DMS53 (cell line): ENCODE measurements at places on chromosomes 3 and 15.
A peak's percentile ranks its signal among the peaks of the same experiment; 100 is the strongest.

DNA sequence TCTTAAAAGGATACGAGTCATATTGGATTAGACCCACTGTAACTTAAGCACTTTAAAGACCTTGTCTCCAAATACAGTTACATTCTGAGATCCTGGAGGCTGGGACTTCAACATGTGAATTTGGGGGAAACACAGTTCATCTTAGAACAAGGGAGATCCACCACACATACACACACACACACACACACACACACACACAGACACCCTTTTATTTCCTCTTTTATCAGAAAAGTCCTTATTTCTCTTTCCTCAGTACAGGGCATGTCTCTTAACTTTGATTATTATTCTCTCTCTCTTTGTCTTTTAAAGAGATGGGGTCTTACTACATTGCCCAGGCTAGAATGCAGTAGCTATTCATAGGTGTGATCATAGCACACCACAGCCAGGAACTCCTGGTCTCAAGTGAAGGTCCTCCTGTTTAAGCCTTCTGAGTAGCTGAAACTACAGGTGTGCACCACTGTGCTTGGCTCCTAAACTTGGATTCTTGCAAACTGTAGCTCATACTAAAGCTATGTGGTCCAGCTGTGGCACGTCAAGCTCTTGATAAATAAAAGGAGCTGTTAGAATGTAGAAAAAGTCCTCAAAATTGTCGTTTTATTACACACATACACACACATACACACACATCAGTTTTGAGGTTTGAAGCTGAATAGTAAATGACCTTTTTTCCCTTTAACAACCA, 7.4 kb downstream of the GOLM2 start:
- DNase-seq = no peak

GRCh38 chr15:62711691-62712454, 330.7 kb upstream of the TPM1 start:
- no peak for DNase-seq

GRCh38 chr3:50466177-50466576, 37.3 kb downstream of the CACNA2D2 start:
- DNase-seq = no peak

GRCh38 chr3:112555535-112556170, 6.1 kb downstream of the ATG3 start:
- DNase-seq = no peak

- DNase-seq = peak; percentile 24
Observed at GRCh38 chr15:51830276-51830806, 888 bp downstream of the TMOD3 start.

- DNase-seq = no peak
Observed at GRCh38 chr15:67882487-67883233, 42.8 kb upstream of the RNU6-1 start.

- no peak for DNase-seq
Observed at GRCh38 chr3:183984127-183984740, 33.5 kb downstream of the ABCC5 start.

GRCh38 chr3:99954914-99955644, 137.4 kb downstream of the CMSS1 start:
- DNase-seq = no peak

DNA sequence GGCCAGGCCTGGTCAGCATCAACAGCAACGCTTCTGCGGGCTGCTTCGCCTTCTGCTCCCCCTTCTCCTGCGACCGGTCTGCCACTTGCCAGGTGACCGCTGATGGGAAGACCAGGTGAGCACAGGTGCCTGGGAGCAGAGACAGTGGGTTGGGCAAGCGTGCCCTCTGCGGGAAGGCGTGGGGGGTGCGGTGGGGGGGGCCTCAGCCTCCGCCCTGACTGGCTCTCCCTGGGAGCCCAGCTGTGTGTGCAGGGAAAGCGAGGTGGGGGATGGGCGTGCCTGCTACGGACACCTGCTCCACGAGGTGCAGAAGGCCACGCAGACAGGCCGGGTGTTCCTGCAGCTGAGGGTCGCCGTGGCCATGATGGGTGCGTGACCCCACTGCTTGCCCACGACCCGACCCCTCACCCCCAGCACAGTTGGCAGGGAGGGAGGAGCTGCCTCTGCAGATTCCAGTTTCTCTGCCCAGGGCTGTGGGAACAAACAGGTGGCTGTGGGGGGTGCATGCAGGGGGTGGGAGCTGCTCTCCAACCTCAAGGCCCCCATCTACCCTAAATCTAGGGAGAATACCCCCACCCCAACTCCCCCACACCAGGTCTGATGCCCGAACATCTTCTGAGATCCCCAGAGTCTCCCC, 8.8 kb downstream of the STAB1 start:
- peak; percentile 62 for DNase-seq

DNA sequence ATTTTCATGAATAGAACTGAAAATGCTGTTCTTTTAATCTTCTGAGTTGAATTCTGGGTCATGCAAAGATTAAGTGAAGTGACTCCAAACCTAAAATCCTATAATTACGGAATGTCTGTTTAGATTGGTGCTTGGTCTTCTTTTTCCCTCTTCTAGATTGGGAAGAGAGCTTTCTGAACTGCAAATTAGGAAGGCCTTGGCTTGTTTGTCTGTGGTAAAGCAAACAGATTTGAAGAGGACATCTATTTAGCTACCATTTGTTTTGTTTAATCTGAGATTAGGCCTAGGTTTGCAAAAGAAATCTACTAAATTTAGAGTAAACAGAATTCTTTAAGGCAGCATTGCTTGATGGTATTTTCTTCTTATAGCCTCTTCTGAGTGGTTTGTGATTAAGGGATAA, 23.5 kb downstream of the PAQR9 start:
- peak; percentile 67 for DNase-seq

- DNase-seq = peak; percentile 56
Observed at GRCh38 chr3:181326637-181327223, 337.2 kb upstream of the DNAJC19 start.

- peak; percentile 91 for DNase-seq
Observed at GRCh38 chr3:194070634-194071409, 65.1 kb upstream of the HES1 start.

DNA sequence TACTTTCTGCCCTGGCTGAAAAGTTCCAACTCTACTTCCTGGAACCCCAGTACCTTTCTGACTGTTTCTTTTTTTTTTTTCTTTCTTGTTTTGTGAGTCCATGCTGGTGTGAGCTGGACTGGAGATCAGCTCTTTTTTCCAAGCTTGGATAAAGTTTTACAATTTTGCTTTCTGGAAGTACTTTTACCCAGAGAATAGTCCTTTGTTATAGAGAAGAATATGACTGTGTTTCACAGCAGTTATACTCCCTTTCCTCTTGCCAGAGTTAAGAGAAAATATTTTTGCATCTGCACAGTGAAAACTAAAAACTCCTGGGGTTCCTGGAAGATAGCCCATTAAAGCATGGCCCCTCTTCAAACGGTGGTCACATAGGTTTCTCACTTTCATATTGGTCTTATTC, 1100.6 kb downstream of the OTOL1 start:
- DNase-seq = no peak

DNA sequence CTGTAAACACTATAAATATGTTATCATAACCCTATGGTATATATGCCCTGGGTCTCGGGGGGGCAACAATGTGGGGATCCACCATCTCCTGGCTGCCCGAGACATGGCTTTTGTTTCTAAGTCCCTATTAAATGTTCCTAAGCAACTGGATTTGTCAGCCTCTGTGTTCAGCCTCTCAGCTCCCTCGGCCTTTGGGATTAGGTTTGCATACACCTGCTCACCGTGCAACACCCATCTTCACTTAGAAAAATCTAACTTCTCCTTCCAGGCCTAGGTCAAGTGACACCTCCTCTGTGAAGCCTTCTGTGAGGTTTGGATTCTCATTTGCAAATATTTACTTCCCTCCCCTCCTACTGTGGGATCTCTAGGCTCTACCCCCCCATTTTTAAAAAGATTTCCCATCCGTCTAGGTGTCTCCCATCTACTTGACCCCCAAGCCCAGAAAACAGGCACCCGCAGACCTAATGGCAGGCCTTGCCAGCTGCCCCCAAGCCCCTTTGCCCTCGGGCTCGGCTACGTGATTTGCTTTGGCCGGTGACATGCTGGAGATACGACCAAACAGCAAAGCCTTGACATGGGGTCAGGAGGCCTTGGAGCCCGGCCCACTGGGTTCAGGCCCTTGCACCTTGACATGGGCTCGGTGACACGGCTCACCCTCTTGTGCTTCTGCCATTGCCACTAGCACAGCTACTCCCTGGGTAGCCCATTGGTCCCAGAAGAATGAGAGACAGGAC, 66.0 kb upstream of the BLM start:
- no peak for DNase-seq

DNA sequence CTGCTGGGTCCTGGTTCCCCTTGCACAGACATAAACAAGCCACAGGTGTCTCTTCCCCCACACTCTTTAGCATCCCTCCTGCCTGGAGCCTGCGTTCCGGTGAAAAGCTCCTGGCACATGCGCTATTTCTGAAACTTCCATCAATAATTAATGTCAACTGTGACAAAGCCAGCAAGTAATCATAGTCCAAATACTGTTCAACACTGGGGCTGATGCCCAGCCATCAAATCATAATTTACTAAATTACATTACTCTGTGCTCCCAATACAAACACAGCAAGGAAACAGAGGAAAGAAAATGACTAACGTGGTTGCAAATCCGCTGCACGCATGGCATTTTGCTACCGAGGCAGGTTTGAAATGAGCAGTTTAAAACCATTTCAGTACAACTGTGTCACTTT, 294.7 kb downstream of the ERC2 start:
- no peak for DNase-seq

DNA sequence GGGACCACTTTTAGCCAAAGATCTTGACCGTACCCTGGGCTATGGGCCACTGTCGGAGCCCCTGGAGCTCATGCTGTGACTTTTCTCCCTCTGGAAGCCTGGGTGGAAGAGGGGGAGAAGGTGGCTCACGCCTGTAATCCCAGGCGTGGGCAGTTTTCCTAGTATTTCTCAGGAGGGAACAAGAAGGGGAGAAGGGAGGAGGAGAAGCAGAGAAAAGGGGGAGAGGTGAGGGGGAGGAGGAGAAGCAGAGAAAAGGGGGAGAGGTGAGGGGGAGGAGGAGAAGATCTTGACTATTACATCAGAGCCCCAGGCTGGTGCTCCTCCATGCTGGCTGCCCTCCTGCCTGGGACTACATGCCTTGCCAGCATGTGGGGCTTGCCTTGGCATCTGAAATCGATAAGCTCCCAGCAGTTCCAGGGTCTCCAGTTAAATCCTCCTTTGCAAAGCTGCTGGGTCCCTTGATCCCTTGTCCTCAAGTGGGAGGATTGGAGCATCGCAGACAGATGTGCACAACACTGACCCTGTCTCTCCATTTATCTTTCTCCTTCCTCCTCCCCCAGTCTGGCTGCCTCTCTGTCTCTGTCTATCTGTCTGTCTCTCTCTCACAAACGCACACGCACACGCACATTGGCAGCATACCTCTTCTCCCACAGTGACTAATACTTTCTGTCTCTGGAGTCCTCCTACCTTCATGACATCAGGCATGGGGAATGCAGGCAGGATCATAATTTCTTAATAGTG, 41.6 kb downstream of the MRAS start:
- DNase-seq = peak; percentile 30

DNA sequence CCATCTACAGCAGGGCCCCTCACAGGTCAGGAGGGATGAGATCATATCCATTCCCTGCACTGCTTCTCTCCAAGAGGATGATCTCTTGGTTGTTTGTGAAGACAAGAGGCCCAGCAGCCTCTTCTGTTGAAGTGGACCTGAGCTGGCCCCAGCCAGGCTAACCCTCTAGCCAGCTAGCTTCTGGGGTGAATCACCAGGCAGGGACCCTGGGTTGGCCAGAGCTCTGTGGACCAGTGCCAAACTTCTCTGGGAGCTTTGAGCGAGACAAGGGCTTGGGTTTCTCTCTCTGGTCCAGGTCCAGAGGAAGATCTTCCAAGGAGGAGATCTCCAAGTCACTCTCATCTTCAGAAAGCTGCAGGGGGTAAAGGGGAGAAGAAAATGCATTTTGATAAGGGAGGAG, 52.7 kb downstream of the CLDN18 start:
- DNase-seq = peak; percentile 23

- DNase-seq = no peak
Observed at GRCh38 chr3:35565048-35565447, 74.3 kb upstream of the ARPP21 start.

DNA sequence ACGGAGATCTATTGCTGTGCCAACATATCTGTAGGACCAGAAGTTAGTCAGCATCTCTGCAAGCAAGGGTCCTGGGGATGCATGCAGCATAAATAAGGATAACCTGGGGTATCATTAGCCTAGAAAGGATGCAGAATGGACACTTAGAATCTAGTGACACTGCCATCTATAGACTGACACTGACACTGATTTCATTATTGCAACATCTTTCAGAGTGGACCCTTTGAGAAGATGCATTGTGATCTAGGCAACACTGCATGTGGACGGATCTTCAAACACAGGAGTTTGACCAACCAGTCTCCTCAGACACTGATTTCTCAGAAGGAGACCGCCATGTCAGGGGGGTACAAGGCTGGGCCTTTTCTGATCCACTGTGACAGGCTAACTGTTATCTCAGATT, 52.4 kb downstream of the SCN10A start:
- DNase-seq = no peak

DNA sequence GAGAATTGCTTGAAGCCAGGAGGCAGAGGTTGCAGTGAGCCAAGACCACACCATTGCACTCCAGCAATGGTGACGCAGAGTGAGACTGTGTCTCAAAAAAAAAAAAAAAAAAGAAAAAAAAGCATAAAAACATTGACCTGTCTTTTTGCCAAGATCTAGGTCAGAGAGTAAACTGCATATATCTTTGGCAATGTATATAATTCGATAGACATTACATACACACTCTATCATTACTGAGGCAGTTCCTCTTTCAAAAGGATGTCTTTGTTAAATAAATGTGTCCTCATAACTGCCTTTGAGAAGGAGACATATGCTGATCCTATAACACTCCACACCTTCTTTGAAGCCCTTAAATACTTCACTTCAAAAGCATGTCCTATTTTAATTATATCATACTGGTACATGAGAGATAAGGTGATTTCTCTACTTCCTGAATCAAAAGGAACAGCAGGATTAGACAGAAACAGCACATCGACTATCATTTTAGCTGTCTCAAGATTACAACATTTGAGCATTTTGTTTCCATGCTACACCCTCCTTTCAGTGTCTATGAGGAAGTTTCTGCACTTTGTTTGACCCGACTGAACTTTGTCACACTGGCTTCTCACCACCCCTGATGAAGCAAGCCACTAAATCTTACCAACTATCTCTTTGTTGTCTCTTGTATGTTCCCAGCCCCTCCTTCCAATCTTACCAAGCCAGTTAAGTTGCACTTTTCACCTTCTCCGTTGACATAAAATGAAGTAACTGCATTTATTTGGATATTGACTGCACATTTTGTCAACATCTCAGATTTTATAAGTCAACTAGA, 335.8 kb downstream of the MECOM start:
- DNase-seq = no peak

GRCh38 chr3:111913163-111913763, 54.2 kb downstream of the PHLDB2 start:
- DNase-seq = no peak
